ENCODE measurements at places on chromosomes 4 and X. TPM values are rescaled to one million over a fixed set of nuclear protein-coding genes. Genes with fewer than 3 reads are reported as not detected.

Gene PQBP1
- 62.2 TPM for total RNA-seq

Gene GAGE12F
- total RNA-seq = not detected

Gene MAGEA2B
- total RNA-seq = not detected

Gene NEXMIF
- 0.18 TPM for total RNA-seq

Gene TMEM35A
- total RNA-seq = 6.2 TPM

Gene AFM
- total RNA-seq = not detected

DNA sequence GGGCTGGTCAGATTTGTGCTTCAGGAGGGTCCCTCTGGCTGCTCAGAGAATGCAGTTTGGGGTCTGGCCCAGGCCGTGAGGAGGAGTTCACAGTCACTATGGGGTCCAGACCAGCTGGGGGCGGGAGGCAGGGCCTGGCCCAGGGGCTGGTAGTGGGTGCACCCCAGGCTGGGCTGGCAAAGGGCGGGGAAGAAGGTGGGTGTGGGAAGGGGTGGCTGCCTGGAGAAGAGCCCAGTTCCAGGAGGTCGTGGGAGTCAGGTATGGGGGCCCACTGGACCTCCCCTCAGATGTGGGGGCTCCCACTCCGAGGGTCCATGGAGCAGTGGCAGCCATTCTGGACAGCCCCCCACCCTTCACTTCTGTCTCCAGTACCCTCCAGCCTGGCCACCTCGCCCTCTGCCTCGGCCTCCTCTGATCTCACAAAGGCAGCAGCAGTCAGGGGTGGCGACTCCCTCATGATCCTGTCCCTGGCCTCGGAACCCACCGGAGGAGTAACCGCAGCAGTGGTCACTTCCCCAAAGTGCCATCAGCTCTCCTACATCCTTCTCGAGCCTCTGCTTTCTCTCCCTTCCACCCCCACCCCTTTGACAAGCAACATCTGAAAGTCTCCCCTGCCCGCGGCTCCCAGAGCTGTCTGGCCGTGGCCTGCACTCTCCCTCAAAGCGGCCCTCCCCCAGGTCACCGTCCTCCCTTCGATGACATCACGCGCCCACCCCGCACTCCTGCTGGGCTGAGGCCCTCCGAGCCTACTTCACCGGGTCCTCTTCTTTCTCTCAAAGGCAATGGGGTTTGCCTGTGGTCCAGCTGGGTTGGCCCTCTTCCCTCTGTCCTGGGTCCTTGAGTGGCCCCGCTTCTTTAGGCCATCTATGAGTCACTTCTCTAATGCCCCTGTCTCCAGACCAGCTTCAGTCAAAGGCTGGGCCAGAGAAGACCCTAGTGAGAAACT lies 1.7 kb upstream of the SLC6A8 start:
- H3K4me1 ChIP-seq = peaks cover 12% of the 10 kb centered on the region
- H3K27me3 ChIP-seq = no peaks in the 10 kb centered on the region
- H3K27ac ChIP-seq = peak overlapping the region; percentile 82
- no peak for DNase-seq

- peaks cover 2% of the 10 kb centered on the region for H3K27me3 ChIP-seq
- no peak overlapping the region for H3K27ac ChIP-seq
- H3K4me3 ChIP-seq = no peak overlapping the region
- H3K36me3 ChIP-seq = no peaks in the 10 kb centered on the region
- no peak for DNase-seq
- no peaks in the 10 kb centered on the region for H3K4me1 ChIP-seq
These were observed 228.1 kb downstream of the THOC2 start for GRCh38 chrX:123504630-123505270.

DNA sequence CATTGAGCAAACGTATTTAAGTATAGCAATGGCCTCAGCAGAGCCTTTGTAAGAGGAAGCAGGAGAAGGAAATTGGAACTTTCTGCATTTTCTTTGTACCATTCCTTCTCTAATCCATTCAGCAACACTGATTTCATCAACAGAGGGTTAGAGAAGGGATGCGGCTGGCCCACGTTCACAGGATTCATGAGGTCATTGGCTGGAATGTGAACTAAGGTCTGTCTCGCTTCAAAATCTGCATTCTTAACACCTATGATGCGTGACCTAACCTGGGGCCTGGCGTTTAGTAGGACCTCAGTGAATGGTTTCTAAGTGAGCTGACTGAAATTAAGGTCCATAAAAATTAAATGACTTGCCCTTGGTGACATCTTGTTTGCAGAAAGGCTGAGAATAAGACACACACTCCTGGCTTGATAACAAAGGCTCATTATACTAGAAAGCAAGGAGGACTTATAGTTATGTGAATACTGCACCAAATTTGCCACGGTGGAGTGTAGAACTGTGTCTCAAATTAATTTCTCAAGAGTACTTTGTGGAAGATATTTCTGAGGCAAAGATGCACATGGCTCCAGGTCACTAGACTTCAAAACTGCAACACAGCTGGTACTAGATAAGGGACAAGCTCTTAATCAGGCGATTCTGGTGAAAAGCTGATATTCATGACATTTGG lies 25.4 kb downstream of the FGFBP1 start:
- H3K4me1 ChIP-seq = peaks cover 39% of the 10 kb centered on the region
- no peak overlapping the region for H3K4me3 ChIP-seq
- H3K27ac ChIP-seq = peak overlapping the region; percentile 83
- no peaks in the 10 kb centered on the region for H3K27me3 ChIP-seq

- no peak overlapping the region for H3K27ac ChIP-seq
- no peaks in the 10 kb centered on the region for H3K4me1 ChIP-seq
- no peaks in the 10 kb centered on the region for H3K36me3 ChIP-seq
- no peak overlapping the region for H3K4me3 ChIP-seq
- H3K27me3 ChIP-seq = no peaks in the 10 kb centered on the region
- DNase-seq = no peak
These were observed 20.9 kb downstream of the LRRC66 start for GRCh38 chr4:51999250-51999649.

- H3K4me1 ChIP-seq = no peaks in the 10 kb centered on the region
- H3K4me3 ChIP-seq = no peak overlapping the region
- DNase-seq = no peak
- H3K36me3 ChIP-seq = no peaks in the 10 kb centered on the region
These were observed 55.6 kb downstream of the MAP7D2 start for GRCh38 chrX:20060961-20061748.

DNA sequence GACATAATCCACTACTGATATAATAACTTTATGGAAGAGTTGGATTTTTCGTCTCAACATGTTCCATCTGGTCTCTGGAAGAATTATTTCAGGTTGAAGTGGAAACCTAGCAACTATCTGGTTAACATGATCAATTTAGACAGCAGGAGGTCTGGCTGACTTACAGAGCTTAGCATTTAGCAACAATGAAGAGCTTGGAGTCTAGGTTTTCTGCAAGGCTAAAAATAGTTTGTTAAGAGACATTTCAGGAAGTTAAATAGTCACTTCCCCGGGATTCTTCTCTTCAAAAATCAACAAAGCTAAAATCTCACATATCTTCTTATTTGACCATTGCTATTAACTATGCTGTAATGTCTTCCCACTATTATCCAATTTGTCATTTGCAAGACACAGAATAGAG lies 418.6 kb upstream of the DIPK2B start:
- H3K4me3 ChIP-seq = no peak overlapping the region
- DNase-seq = no peak
- peaks cover 13% of the 10 kb centered on the region for H3K4me1 ChIP-seq

GRCh38 chrX:111503485-111503993 lies 7.9 kb upstream of the SERTM2 start:
- no peak for DNase-seq
- H3K27me3 ChIP-seq = no peaks in the 10 kb centered on the region
- no peaks in the 10 kb centered on the region for H3K36me3 ChIP-seq
- no peak overlapping the region for H3K4me3 ChIP-seq
- peak overlapping the region; percentile 71 for H3K27ac ChIP-seq

GRCh38 chr4:39021631-39022030 lies 10.6 kb downstream of the TMEM156 start:
- no peak overlapping the region for H3K27ac ChIP-seq
- no peaks in the 10 kb centered on the region for H3K27me3 ChIP-seq
- H3K4me3 ChIP-seq = no peak overlapping the region
- no peaks in the 10 kb centered on the region for H3K4me1 ChIP-seq
- DNase-seq = no peak
- no peaks in the 10 kb centered on the region for H3K36me3 ChIP-seq

- DNase-seq = no peak
- peaks cover under 1% of the 10 kb centered on the region for H3K36me3 ChIP-seq
- H3K27ac ChIP-seq = no peak overlapping the region
- H3K4me1 ChIP-seq = peaks cover 4% of the 10 kb centered on the region
These were observed 352.5 kb upstream of the ADGRL3 start for GRCh38 chr4:60847614-60848013.

GRCh38 chrX:39304746-39305145 lies 503.5 kb downstream of the MID1IP1 start:
- no peak overlapping the region for H3K4me3 ChIP-seq
- no peaks in the 10 kb centered on the region for H3K36me3 ChIP-seq
- no peaks in the 10 kb centered on the region for H3K27me3 ChIP-seq
- H3K4me1 ChIP-seq = peaks cover 13% of the 10 kb centered on the region
- H3K27ac ChIP-seq = no peak overlapping the region

DNA sequence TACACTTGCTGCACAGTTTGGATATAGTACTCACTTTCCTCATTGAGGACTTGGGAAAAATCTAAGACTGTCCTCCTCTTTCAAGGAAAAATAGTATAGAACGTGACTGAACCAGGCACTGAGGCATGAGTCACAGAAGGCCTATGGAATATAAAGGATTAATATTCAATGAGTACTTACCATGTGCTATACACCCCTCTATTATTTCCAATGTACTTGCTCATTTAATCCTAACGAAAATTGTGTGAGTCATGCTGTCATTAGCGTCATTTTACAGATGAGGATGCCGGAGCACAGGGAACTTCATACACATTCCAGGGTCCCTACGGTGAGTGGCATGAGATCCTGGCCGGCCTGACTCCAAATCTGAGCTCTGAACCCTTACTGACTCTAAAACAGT lies 2136.2 kb upstream of the TENM3 start:
- no peak overlapping the region for H3K4me3 ChIP-seq
- H3K4me1 ChIP-seq = peaks cover 41% of the 10 kb centered on the region
- H3K27me3 ChIP-seq = no peaks in the 10 kb centered on the region
- DNase-seq = no peak
- H3K36me3 ChIP-seq = peaks cover under 1% of the 10 kb centered on the region

- peak overlapping the region; percentile 95 for H3K27ac ChIP-seq
- H3K4me1 ChIP-seq = peaks cover 78% of the 10 kb centered on the region
- H3K36me3 ChIP-seq = peaks cover 18% of the 10 kb centered on the region
These were observed 1.5 kb downstream of the PITX2 start for GRCh38 chr4:110621328-110621812.

DNA sequence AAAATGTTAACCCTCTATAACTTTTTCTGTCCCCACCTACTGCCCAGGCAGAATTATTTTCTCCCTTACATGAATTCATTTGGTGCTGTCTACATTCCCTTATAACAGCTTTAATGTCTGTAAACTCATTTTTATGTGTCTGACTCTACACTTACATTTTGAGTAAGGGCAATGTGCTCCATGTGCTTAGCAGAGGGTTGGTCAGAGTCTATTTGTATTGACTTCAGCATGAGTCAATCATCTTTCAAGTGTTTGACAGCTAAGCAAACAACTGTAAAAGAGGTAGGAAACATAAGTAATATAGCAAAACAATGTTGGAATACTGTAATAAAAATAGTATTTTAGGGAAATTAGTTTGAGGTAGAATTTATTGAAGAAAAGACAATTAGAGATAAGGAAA lies 6.3 kb downstream of the IL15 start:
- no peaks in the 10 kb centered on the region for H3K36me3 ChIP-seq
- H3K27me3 ChIP-seq = peaks cover 26% of the 10 kb centered on the region
- H3K4me1 ChIP-seq = no peaks in the 10 kb centered on the region
- no peak overlapping the region for H3K4me3 ChIP-seq
- H3K27ac ChIP-seq = no peak overlapping the region

- no peak overlapping the region for H3K4me3 ChIP-seq
- DNase-seq = no peak
- H3K4me1 ChIP-seq = peaks cover 10% of the 10 kb centered on the region
- H3K36me3 ChIP-seq = peaks cover 3% of the 10 kb centered on the region
These were observed 57.9 kb upstream of the STIM2 start for GRCh38 chr4:26802790-26803189.

DNA sequence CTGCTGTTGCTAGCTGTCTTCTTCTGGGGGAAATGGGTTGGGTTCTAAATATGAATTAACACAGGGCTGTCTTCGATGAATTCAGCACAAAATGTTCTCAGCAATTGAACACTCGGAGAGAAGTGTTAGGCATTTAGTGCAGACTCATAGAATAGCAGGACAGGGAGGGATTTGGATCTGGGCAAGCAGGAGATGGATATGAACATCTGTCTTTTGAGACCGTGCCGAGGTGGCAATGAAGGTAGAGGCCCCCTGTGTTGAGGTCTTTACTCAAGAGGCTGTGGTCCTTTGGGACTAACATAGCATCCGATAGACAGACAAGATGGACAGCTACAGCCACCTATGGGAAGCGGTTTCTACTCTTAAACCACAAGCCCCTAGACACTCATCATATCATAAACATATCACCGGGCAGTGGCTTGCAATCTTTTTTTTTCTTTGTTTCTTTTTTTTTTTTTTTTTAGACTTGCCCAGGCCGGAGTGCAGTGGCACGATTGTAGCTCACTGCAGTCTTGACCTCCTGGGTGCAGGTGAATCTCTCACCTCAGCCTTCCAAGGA lies 6.7 kb downstream of the CD99 start:
- H3K4me3 ChIP-seq = no peak overlapping the region
- peaks cover 15% of the 10 kb centered on the region for H3K36me3 ChIP-seq

- H3K4me3 ChIP-seq = no peak overlapping the region
- H3K36me3 ChIP-seq = no peaks in the 10 kb centered on the region
- no peak for DNase-seq
- peak overlapping the region; percentile 33 for H3K27ac ChIP-seq
- H3K27me3 ChIP-seq = no peaks in the 10 kb centered on the region
- H3K4me1 ChIP-seq = peaks cover 22% of the 10 kb centered on the region
These were observed 368.6 kb downstream of the HNRNPD start for GRCh38 chr4:82005158-82005557.

DNA sequence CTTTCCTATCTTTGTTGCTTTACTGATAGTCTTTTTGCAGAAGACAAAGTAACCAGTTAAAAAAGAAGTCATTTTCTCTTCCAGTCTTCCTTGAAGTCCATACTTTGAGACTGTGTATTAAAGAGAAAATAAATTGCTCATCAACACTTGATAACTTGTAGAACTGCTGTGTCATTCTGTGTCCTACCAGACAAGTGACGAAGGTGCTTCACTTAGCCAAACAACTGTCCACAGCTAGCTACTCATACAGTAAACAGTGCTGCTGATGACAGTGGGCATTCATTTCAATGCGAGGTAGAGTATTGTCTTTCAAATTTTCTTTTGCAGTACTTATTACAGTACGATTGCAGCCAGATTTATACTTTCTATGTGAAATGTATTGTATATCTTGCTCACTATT lies 11.5 kb downstream of the COL25A1 start:
- H3K4me1 ChIP-seq = peaks cover 14% of the 10 kb centered on the region
- no peaks in the 10 kb centered on the region for H3K27me3 ChIP-seq
- no peak overlapping the region for H3K27ac ChIP-seq
- no peak for DNase-seq

GRCh38 chr4:171846232-171846631 lies 33.0 kb downstream of the GALNTL6 start:
- no peak overlapping the region for H3K27ac ChIP-seq
- no peaks in the 10 kb centered on the region for H3K4me1 ChIP-seq
- H3K4me3 ChIP-seq = no peak overlapping the region
- DNase-seq = no peak

GRCh38 chr4:80202190-80202711 lies 4.9 kb downstream of the PRDM8 start:
- peak overlapping the region; percentile 63 for H3K4me3 ChIP-seq
- no peak overlapping the region for H3K27ac ChIP-seq
- H3K36me3 ChIP-seq = peaks cover 3% of the 10 kb centered on the region
- H3K4me1 ChIP-seq = peaks cover 13% of the 10 kb centered on the region
- peaks cover 94% of the 10 kb centered on the region for H3K27me3 ChIP-seq
- peak; percentile 52 for DNase-seq
